ENCODE measurements at places on chromosomes 1 and 21. TPM values are rescaled to one million over a fixed set of nuclear protein-coding genes. Genes with fewer than 3 reads are reported as not detected.
A peak's percentile ranks its signal among the peaks of the same experiment; 100 is the strongest.

DNA sequence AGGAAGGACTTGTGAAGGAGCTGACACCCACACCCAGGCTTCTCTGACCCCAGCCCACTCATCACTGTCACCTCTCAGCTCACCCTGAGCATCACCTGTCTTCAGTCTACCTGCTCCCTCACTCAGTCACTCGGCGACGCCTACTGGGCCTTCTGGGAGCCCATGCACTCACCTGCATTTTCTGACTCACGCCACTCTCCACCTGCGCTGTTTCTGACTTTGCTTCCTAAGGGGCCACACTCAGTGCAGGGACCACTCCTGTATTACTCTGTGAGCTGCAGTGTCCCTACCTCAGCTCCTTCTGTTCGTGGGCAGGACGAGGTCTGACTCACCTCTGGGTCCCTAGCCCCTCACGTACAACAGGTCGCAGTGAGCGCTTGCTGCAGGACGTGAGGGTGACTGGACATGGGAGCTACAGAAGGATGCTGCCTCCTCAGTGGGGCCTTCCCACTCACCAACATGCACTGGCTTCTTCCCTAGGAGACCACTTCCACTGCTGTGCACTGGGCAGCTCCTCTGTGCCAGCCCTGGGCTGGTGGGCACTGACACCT, 102.3 kb downstream of the GLIS1 start:
- no peaks in the 10 kb centered on the region for H3K4me1 ChIP-seq
- H3K27ac ChIP-seq, result no peak overlapping the region
- no peaks in the 10 kb centered on the region for H3K36me3 ChIP-seq

The AMIGO1 gene
- total RNA-seq, result 0.64 TPM

The LAMC1 gene
- 113 TPM for total RNA-seq

DNA sequence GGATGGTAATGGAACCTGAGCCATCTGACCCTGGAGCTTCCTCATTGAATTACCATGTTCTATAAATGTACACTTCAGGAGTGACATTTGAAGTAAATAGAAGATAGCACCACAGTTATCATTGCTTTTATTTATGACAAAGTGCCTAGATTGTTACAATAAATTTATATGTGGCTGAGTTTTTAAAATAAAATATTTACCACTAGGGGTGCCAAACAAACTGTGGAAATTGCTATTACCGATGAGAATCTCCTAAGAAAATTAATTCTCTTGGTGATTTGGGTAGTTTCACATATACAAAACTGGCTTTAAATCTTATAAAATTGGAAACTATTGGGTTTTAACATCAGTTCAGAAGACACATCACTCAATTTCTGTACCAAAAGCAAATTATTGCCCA, 1.4 kb upstream of the TNR start:
- H3K4me1 ChIP-seq, result no peaks in the 10 kb centered on the region
- no peak overlapping the region for H3K27ac ChIP-seq
- H3K4me3 ChIP-seq, result no peak overlapping the region
- no peak for DNase-seq
- H3K27me3 ChIP-seq, result no peaks in the 10 kb centered on the region

GRCh38 chr1:220655509-220655908, 34.7 kb upstream of the C1orf115 start:
- H3K27ac ChIP-seq, result no peak overlapping the region
- no peak overlapping the region for H3K4me3 ChIP-seq
- no peaks in the 10 kb centered on the region for H3K4me1 ChIP-seq
- H3K36me3 ChIP-seq, result no peaks in the 10 kb centered on the region
- no peak for DNase-seq

The BMP8B gene
- total RNA-seq, result 3.7 TPM

The SPRR1A gene
- total RNA-seq, result not detected

The NR1I3 gene
- not detected for total RNA-seq

GRCh38 chr1:157369808-157370521, 182.3 kb downstream of the FCRL5 start:
- no peaks in the 10 kb centered on the region for H3K27me3 ChIP-seq
- no peak overlapping the region for H3K27ac ChIP-seq
- H3K4me1 ChIP-seq, result no peaks in the 10 kb centered on the region
- no peaks in the 10 kb centered on the region for H3K36me3 ChIP-seq
- H3K4me3 ChIP-seq, result no peak overlapping the region
- peak; percentile 47 for DNase-seq

GRCh38 chr1:93438716-93439115, 9.2 kb upstream of the FNBP1L start:
- no peaks in the 10 kb centered on the region for H3K27me3 ChIP-seq
- no peaks in the 10 kb centered on the region for H3K36me3 ChIP-seq
- DNase-seq, result no peak
- H3K4me3 ChIP-seq, result no peak overlapping the region
- no peaks in the 10 kb centered on the region for H3K4me1 ChIP-seq
- no peak overlapping the region for H3K27ac ChIP-seq

DNA sequence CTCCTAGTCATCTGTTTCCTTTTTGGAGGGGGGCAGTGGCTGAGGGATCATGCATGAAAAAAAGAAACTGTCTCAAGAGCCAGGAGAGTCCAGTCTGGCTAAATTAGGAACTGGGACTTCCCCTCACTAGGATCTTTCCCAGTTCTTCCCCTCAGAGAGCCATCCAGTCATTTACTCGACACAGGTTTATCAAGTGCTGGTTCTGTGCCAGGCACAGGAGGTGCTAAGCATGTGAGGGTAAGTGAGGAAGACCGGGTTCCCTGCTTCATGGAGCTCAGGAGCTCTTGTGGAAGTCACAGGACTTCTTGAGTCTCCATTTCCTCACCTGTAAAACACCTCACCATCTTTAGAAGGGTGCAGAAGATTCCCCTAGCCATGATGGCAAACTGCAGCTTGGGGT, 8.6 kb upstream of the NUAK2 start:
- H3K36me3 ChIP-seq, result no peaks in the 10 kb centered on the region
- peaks cover 2% of the 10 kb centered on the region for H3K4me1 ChIP-seq
- H3K27ac ChIP-seq, result no peak overlapping the region
- no peak overlapping the region for H3K4me3 ChIP-seq

GRCh38 chr21:35579520-35580293, 480.6 kb downstream of the SETD4 start:
- H3K4me1 ChIP-seq, result no peaks in the 10 kb centered on the region
- no peaks in the 10 kb centered on the region for H3K36me3 ChIP-seq
- H3K27me3 ChIP-seq, result peaks cover 2% of the 10 kb centered on the region
- no peak overlapping the region for H3K27ac ChIP-seq
- H3K4me3 ChIP-seq, result no peak overlapping the region

GRCh38 chr1:56911098-56911938, 54.5 kb downstream of the C8B start:
- H3K36me3 ChIP-seq, result no peaks in the 10 kb centered on the region
- H3K4me1 ChIP-seq, result no peaks in the 10 kb centered on the region
- no peak overlapping the region for H3K27ac ChIP-seq
- no peak for DNase-seq

DNA sequence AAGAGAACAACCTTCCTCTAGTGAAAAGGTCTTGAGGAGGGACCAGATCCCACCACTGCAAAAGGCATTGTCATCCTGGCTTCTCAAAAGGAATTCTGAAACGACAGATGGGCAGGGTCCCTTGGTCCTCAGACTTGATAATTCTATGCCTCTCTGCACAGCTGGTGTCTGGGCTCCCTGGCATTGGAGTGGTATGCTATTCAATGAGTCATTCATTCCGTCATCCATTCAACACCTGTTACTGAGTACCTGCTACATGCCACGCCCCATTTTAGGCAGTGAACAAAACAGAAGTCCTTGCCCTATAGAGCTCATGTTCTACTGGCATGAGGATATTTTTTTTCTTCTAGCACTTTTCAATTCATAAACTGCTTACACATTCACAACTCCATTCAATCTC, 45.8 kb upstream of the HMGB4 start:
- no peak overlapping the region for H3K27ac ChIP-seq
- no peak overlapping the region for H3K4me3 ChIP-seq
- no peaks in the 10 kb centered on the region for H3K4me1 ChIP-seq
- peaks cover 5% of the 10 kb centered on the region for H3K27me3 ChIP-seq
- H3K36me3 ChIP-seq, result no peaks in the 10 kb centered on the region
- DNase-seq, result no peak

The RNF186 gene
- not detected for total RNA-seq

DNA sequence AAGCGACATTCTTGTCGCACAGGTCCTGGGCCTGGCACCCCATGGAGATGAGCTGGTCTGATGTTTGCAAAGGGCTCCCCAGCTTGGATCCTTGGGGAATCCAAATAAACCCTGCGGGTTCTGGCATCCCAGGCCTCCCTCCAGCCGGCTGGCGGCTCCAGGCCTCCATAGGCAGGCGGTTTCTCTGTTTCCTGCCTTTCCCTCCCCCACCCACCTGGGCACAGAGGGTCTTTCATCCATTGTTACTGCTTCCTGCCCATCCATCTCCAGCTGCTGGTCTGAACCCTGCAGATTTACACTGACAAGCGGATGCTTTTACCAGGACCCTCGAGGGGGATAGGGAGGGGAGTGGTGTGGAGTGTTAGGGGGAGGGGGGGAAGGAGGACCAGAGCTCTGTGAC, 39.1 kb upstream of the ID3 start:
- H3K27ac ChIP-seq, result peak overlapping the region; percentile 35
- no peak overlapping the region for H3K4me3 ChIP-seq
- H3K4me1 ChIP-seq, result peaks cover 24% of the 10 kb centered on the region
- no peaks in the 10 kb centered on the region for H3K36me3 ChIP-seq

Data from Panc1 (cell line).